ENCODE measurements at places on chromosomes 7 and 10.

DNA sequence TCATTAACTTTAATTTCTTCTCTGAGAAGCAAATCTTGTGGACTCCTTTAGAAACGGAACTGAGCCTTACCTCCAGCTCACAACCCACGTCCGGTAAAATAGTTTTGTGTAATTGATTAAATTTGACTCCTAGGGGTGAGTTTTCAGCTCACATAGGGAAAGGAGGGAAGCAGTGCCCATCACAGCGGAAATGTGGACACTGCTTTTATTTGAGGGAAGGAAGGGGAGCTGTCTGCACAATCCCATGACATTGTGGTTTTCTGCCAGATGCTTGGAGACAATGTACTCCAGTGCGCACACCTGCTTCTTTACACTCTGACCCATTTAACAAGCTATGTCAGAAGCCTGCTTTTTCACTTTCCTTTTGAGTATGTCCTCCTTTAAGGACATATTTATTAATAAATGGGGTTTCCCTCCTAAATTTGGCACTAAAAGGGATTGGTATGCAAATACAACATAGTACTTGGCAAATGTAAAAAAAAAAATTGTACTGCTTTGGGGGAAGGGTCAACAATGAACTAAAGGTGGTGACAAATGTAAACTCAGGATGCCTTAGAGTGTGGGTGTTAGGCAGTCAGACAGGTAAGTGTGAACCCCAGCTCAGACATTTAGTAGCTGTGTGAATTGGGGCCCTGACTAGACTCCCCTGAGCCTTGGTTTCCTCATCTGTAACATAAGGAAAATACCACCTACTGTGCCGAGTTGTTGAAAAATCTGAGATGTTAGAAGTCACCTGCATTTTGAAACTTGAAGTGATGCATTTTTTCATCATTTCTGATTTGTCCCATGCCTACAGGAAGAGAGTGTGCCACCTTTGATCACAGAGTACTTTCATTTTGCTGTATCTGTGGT lies 90.2 kb upstream of the KLF6 start:
- DNase-seq = no peak

- DNase-seq = no peak
Observed at GRCh38 chr7:44431091-44431608, 59.3 kb downstream of the NUDCD3 start.

DNA sequence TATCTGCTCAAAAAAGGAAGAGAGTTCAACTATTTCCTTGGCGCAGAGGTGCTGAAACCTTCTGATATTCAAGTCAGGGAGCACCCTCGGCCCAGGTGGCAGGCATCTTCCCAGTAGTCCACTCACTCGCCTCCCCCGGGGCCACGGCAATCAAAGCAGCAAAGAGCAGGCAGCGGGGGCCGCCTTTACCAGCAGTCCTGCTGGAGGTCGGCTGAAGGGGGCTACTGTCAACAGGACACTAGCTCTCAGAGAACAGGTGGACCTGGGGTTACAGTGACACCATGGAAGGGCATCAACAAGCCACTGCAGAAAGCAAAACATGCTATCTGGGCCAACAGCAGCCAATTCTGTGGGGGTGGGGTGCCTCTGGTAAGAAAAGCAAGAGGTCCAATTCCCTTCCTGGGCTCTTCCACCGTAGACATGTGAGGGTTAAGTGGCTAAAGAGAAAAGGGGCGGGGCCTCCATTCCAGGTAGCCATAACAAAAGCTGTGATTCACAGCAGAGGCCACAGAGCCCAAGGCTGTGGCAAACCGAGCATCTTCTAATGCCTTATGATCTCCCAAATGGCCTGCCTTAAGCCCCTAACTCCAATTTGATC lies 9.4 kb downstream of the FZD9 start:
- no peak for DNase-seq

- no peak for DNase-seq
Observed at GRCh38 chr7:779480-779879, 52.4 kb upstream of the PRKAR1B start.

DNA sequence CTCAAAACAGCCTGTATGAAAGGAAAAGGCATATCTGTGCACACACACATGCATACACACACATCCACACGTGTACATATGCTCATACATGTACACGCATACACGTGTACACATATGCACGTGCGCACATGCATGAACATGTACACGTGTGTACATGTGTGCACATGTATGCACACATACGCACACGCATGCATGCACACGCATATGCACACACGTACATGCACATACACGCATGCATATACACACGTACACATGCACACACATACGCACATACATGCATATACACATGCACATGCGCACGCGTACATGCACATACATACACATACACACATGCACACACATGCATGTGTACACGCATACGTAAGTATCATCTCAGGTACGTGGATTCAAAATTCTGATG lies 19.4 kb downstream of the DIP2C start:
- DNase-seq = no peak

DNA sequence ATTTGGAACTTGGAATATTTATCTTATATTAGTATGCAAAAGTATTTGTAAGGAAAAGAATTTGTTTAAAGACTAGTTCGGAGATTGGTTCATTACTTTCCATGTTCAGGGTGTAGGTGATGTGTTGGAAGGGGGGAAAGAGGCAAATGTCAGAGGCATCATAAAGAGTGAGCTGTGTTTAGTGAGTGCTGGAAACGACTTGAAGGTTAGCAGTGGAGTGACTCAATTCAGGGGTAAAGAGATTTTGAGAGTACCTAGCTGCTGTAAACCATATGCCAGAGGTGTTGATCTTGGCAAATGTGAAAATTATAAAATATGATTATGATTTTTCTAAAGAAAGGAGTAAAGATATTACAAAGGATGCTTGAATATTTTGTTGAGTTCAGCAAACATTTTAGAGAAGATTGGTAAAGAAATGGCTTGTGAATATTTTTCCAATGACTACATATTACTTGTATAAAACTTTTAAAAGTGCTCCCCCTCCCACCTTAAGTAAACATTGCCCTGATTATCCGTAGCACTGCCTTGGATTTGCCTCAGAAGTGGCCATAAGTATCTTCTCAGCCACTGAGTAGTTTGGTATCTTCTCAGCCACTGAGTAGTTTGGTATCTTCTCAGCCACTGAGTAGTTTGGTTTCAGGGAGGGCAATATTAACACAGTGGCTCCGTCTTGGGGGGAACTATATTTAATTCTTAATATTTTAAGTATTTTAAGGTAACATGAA lies 51.5 kb downstream of the ZNRF2 start:
- DNase-seq = no peak

- no peak for DNase-seq
Observed at GRCh38 chr7:76514926-76515771, 4.8 kb downstream of the UPK3B start.

DNA sequence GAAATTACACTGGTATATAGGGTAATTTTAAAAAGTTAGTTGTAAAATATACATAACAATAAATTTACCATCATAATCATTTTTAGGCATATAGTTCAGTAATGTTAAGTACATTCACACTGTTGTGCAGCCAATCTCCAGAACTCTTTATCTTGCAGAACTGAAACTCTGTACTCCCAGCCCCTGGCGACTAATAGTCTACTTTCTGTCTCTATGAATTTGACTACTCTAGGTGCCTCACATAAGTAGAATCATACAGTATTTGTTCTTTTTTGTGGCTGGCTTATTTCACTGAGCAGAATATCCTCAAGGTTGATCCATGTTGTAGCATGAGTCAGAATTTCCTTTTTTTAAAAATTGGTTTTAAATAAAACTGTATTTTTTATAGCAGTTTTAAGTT lies 41.4 kb downstream of the NRF1 start:
- DNase-seq = no peak

- DNase-seq = no peak
Observed at GRCh38 chr10:12481924-12482323, 132.6 kb downstream of the CAMK1D start.

DNA sequence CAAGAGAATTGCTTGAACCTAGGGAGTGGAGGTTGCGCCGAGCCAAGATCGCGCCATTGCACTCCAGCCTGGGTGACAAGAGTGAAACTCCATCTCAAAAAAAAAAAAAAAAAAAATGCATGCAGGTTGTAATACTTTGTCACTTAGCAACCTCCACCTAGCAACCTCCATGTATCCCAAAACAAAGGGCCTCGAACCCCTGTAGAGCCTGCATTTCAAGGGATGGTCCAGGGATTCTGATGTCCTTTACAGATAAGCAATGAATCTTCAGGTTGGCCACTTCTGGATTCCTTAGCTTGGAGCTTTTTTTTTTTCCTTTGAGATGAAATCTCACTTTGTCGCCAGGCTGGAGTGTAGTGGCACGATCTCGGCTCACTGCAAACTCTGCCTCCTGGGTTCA lies 1211.0 kb downstream of the TYW1 start:
- no peak for DNase-seq

- no peak for DNase-seq
Observed at GRCh38 chr10:27744802-27745731, 552 bp downstream of the MKX start.

- DNase-seq = no peak
Observed at GRCh38 chr7:45636733-45637132, 62.6 kb downstream of the ADCY1 start.

DNA sequence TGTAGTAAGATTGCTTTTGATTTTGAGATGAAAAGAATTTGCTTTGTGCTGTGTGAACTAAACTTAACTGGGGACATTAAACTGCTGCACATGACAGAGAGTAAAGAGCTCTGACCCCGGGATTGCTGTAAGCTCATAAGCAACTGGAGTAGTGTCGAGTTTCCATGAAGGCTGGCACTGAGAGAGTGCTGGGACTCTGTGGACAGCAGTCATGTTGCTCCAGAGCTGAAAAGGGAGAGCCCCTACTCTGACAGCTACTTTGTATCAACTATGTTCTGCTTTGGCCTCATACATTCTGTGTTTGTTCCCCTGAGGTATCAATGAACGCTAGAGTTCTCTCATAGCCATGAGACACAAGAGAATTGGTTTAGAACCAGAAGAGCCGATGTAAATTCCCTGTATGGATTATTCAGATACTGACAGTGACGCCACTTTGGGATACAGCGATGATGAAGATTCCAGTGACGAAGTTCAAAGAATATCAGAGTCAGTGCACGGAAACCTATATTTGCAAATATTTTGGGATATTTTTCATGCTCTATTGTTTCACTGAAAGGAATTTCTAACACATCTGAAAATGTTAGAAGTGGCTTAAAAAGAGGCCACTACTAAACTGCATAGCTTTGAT lies 185.9 kb upstream of the DKK1 start:
- DNase-seq = no peak

DNA sequence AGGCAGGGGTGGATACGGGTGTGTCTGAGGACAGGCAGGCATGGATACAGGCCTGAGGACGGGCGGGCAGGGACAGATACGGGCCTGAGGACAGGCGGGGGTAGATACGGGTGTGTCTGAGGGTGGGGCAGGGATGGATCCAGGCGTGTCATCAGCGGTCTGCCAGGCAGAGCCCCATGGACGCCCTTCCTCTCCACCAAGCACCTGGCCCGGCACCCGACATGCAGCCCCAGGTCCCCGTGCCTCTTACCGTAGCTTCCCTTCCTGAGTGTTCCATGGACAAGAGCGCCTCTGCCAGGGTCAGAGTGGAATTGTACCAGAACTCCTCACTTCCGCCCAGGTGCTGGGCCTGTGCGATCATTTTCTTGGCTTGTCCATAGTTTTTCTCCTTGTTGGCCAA lies 74.6 kb upstream of the NKX6-2 start:
- no peak for DNase-seq

DNA sequence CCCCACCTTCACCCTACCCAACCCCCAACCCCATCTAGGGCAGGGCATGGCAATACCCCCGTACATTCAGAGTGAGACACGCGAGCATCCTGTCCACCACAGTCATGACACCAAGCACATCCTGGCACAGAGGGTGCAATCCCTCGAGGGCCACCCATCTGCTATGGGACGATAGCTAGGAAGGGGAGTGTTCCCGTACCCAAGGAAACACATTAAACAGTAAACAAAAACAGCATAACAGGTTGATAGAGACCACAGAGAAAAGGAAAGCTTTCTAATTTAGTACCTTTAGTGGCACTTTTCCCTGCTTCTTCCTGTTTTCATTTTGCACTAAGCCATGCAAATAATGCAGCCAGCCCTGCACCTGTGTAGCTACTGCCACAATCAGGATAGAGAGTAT lies 2.3 kb upstream of the SMKR1 start:
- DNase-seq = no peak

DNA sequence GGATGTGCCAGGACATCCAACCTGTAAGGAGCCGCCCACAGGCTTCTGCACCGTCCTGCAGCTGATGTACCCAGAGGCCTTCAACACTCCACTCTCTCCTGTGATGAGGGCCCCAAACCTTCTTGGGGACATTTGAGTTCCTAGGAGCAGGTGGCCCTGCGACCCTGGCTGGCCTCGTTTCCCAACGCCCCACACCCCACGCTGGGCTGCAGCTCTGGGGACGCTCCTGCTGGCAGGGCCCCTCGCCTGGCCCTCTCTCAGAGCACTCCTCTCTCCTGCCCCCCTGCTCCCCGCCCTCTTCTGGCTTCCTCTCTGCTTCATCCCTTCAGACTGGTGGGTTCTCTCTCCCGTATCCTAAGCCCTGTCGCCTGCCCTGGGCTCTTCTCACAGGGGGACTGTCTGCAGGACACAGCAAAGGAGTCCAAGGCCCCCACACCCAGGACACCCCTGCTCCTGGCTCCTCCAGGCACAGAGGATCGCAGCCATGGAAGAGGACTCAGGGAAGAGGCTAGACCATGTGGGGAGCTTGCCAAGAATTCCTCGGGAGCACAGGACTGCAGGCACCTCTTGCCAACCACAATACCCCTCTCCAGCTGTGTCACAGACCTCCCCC lies 541.4 kb downstream of the TCERG1L start:
- no peak for DNase-seq

GRCh38 chr7:27763983-27764508 lies 24.1 kb downstream of the TAX1BP1 start:
- DNase-seq = no peak

DNA sequence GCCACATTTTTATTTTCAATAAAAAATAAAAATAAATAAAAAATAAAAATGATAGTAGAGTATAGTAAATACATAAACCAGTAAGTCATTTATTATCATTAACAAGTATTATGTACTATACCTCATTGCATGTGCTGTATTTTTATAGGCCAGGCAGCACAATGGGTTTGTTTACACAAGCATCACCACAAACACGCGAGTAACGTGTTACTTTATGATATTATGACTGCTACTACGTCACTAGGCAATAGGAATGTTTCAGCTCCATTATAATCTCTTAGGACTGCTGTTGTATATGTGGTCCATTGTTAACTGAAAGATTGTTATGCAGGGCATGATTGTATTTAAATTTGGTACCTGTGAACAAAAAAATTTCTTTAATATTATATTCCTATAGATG lies 20.8 kb upstream of the SDHAF3 start:
- DNase-seq = no peak

DNA sequence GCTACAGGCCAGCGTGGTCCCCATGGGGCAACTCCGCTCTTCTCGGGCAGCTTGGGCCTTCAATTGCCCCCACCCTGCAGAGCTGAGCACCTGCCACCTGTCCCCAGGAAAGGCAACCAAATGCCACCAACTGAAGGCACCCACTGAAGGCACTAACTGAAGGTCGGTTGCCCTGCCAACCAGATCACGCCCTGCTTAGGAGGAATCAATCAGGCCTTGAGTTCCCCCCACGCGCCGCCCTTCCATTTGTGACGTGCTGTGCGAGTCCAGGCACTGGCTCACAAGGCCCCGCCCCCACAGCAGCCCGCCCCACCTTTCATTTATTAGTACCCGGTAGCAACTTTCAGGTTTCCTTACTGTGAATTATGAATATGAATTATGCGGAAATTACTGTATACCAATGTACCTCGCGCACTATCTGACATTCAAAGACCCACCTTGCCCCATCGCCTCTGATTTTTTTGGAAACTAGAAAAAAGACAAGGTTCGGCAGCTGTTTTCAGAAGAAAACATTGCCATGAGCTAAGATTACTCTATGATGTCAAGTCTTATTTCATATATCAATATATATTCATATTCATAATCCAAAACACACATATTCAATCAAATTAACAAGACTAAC lies 83.6 kb upstream of the ABI1 start:
- DNase-seq = no peak

All from stimulated activated CD8-positive, alpha-beta memory T cell treated with anti-CD3 and anti-CD28 coated beads, Interleukin-2, amount 100 ng/mL, for 48 hours (primary cell).